ENCODE measurements at places on chromosomes 6 and 20.

GRCh38 chr20:63418617-63419016 lies 53.8 kb downstream of the KCNQ2 start:
- DNase-seq: no peak

DNA sequence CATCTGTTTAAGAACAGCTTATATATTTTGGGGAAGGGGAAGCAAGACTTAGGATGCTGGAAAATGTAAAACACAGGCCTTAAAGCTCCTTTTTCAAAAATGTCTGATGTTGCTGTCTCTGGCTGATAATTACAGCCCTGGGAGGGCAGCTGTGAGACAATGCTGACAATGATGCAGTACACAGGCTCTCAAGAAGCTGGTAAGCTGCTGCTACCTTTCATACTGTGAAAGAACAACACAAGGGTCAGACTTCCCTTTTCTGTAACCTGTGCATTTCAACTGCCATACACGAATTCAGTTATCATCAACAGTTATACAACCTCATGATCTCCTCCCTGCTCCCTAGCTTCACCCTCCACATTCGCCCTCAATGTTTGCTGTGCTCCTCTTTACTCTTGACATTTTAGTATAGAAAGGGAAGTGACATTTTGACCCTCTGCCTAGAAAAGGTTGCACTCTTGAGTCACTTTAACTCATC lies 25.2 kb downstream of the MAP7 start:
- DNase-seq: no peak

- no peak for DNase-seq
Observed at GRCh38 chr6:903761-904160, 210.8 kb upstream of the EXOC2 start.

DNA sequence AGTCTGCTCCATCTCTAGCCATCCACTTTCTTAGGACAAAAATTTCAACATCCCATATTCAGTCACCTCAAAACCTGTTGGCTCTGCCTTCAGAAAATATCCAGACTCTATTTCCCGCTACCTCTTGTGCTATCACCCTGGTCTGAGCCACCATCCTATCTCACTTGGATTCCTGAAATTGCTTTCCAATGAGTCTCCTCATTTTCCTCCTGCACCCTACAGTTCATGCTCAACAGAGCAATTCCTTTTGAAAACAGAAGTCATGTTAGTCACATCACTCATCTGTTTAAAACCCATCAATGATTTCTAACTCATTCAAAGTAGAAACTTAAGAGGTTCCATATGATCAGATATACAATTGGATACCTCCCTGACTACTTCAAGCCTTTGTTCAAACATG lies 229.9 kb downstream of the ADGRG6 start:
- DNase-seq: no peak

DNA sequence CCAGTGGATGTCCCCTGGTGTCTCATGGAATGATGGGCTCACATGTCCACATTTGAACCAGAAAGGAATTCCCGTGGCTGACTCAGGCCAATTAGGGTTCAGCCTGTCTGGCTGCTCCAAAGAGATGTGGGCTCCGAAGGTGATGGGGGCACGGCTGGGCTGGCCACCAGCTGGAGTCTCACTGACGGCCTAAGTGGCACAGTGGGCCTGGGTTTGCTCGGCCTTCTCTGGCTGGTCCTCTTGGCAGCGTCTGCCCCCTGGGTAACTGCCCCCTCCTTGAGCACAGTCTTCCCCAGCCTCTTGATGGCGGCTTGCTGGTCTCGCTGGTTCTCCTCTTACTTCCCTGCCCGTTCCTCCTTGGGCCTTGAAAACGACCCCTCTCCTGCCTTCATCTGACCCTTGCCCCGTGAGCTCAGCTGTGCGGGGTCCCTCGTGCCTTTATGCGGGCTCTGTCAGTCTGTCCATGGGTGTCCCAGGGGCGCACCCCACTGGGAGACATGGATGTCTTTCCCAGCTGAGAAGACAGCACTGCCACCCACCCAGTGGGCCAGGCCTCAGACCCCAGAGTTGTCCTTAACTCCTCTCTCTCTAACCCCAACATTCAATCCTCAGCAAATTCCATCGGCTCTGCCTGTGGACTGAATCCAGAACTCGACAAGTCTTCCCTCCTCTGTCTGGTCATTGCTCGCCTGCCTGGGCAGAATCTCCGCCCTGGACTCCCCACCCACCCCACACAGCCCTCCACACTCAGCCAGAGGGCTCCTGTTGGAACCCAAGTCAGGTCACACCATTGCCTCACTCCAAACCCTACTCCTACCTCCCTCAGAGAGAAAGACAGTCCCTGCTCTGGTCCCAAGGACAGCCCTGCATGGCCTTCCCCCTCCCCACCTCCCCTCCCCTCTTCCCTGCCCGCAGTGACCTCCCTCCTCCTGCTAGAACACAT lies 78.7 kb downstream of the CEBPB start:
- no peak for DNase-seq

DNA sequence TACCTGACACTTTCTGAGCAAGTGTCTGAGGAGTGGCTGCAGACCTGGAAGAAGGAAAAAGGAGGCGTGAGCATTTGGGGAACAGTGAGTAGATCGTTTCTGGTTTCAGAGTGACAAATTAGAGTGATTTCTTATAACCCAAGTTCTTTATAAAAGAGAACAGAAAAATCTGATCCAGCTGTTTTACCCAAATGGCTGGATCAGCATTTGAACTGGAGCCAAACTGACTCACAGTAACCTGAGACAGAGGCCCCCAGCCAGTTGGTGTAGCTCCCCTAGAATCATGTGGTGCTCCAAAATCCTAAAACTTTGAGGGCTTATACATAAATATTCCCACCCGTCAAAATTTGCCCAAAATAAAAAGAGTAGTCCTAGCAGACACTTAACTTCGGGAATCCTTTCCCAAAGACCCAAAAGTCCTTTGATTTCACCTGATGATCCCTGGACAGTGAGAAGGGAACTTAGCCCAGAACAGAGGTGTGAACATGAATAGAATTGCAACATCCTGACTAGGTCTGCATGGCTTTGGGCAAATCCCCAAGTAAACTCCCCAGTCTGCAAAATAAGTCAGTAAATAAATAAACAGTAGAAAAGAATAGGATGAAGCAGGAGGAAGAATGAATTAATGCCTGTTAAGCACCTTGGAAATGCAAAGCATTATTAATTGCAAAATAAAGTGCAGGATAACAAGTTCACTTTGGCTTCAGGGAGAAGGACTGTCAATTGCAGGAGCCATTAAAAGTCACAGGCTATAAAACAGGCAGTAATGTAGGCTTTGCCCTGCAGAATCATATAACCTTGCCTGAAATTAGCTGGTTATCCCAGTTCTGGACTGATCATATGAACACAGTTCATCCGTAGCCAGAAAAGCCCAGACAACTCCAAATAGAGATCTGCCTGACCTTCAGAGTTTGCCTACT lies 262.0 kb upstream of the JARID2 start:
- DNase-seq: no peak

DNA sequence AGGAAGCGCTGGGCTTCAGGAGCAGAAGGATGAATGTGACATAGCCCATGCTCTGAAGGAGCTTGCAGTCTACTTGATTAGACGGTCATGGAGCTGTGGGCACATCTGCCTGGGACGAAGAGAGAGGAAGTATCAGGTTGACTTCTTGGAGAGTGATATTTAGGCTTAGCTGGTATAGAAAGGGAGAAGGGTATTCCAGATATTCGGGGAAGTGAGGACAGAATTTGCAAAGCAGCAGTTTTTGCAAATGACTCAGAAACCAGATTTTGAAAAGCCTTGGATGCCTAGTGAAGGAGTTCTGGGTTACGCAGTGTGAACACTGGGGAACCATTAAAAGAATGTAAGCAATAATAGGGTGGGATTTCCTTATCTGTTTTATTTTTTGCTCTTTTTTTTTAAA lies 60.7 kb downstream of the EYA4 start:
- DNase-seq: no peak

DNA sequence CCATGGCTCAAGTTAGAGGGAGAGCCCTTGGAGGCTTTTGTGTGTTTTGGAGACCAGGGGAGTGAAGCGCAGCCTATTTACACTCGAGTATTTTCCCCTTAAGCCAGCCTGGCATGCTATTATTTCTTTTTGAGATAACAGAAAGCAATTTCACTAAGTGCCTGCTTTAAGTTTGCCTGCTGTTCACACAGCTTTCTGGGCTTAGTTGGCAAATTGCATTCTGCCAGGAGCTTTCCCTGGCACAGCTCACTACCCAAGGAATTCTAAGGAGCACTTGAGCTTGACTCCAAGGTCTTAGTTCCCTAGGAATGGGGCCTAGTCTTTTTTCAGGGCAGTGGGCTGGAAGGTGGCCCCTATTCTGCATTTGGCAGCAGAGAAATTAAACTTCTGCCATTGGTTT lies 19.0 kb upstream of the ASXL1 start:
- no peak for DNase-seq

- no peak for DNase-seq
Observed at GRCh38 chr20:25053255-25054031, 4.5 kb downstream of the ACSS1 start.

DNA sequence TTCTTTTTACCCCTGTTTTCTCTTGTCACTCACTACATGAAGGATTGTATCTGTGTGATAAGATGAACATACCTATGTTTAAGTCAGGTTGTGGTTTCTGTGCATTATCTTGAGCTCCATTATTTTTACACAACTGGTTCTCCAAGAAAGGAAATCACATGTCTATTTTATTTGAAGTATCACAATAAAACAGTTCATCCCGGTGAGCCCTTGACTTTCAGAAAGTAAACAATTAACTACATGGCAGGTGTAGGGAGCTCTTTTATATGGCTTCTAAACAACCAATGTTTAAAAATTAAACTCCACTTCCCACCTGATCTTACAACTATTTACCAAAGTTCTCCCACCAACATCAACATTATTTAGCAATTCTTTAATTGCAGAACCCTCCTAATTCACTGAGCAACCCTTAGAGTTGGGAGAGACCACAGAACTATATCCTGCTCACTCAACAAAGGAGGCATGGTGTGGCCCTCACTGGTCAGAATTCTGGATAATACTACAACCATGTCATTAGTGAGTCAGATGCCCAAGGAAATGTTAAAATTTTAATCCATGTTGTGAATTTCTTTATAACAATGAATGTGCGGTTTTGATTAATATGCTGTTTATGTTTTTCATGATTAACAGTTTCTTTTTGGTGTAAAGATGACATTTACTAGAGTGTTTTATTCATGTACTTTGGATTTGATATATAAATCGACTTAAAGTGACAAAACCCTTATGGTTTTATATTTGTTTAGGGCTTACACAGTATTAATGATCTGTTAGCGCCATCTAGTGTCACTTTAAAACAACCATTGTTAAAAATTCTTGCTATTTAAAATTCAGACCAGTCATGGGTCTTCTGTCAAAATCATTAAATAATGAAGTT lies 50.0 kb upstream of the SCGN start:
- no peak for DNase-seq

GRCh38 chr20:8714206-8714605 lies 354.7 kb upstream of the PLCB4 start:
- DNase-seq: no peak

DNA sequence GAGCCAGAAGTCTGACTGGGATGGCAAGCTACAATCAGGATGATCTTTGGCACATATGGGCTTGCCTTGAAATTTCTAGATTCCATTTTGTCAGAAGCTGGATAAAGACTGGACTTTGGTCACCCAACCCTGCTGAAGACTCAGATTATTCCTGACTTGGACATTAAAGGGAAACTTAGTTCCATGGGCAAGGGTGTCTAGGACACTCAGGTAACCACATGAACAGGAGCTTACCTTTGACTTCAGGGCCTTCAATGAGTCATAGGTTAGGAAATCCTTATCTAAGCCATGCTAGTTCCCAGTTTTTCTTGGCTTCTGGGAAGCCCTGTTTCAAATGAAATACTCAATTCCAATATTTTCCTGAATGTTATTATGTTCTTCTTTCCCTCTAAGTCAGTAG lies 28.5 kb upstream of the IFNGR1 start:
- no peak for DNase-seq

DNA sequence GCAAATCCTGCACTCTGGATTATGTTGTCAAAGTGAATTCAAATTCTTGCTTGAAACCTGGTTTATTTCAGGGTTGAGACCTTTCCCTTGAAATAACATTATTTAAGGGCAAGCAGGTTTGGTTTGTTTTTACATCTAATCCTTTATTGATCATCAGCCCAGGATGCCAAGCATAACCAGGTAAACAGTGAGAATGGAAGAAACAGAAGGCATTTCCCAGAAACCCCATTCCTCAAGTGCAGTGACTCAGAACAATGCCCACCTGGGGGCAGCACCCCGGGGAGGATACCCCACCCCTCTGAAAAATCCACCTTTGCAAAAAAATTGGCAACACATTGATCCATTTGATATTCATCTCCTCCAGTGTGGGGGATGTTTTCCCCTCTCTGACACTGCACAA lies 32.5 kb downstream of the POFUT1 start:
- DNase-seq: no peak

DNA sequence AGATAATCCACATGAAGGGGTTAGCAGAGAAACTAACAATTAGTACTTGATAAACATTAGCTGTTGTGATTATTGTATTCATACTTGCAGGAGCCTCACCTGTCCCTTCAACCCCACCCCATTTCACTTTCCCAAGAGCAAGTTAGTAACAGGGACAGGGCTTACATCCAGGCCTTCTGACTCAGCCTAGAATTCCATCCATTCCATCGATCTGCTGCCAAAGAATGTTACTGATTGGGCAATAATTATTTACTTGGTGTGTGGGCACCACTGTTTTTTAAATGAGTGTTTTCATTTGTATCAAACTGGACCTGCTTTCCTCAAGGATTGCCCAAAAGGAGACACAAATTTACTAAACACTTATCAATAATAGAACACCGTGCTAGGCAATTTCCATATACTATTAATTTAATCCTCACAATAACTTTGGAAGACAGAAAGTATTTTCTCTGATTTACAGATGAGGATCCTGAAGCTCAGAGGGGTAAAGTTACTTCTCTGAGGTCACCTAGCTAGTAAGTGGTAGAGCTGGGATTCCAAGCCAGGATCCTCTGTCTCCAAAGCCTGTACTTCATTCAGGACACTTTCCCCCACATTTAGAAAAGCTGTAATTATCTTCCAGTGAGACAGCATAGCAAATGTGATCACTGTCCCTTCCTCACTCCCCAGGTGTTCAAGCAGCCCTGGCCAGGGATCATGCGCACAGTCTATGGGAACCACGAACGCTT lies 32.8 kb downstream of the GSS start:
- DNase-seq: no peak

DNA sequence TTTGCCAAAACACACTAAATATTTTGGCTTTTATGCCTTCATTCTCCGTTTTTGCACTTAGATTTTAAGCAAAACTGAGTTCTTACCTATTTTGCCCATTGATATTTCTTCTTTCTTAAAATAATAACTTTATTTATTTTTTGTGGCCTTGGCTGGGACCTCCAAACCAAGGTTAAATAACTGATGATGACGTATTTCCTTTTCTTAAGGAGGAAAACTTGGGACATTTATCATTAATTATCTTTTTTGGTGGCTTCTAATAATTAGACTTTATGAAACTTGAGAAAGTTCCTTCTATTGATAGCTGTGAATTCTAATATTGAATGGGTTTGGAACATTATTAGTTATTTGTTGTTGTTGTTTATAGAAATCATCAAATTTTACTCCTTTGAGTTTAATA lies 154.5 kb downstream of the ADGB start:
- no peak for DNase-seq

- DNase-seq: no peak
Observed at GRCh38 chr6:168210239-168211105, 109.1 kb downstream of the DACT2 start.

GRCh38 chr20:1124421-1124820 lies 6.0 kb downstream of the PSMF1 start:
- no peak for DNase-seq
